ENCODE measurements at places on chromosomes 7 and 10.

GRCh38 chr7:35551321-35552081 is 143.4 kb downstream of the HERPUD2 start:
- no peaks in the 10 kb centered on the region for H3K4me1 ChIP-seq
- H3K36me3 ChIP-seq = no peaks in the 10 kb centered on the region
- H3K27ac ChIP-seq = no peak overlapping the region
- H3K4me3 ChIP-seq = no peak overlapping the region

GRCh38 chr10:15455456-15455855 is 84.4 kb upstream of the FAM171A1 start:
- peaks cover 3% of the 10 kb centered on the region for H3K27me3 ChIP-seq
- no peaks in the 10 kb centered on the region for H3K36me3 ChIP-seq
- no peak overlapping the region for H3K4me3 ChIP-seq
- H3K27ac ChIP-seq = no peak overlapping the region
- no peaks in the 10 kb centered on the region for H3K4me1 ChIP-seq
- no peak for DNase-seq

- H3K36me3 ChIP-seq = peaks cover 25% of the 10 kb centered on the region
- H3K4me1 ChIP-seq = peaks cover 65% of the 10 kb centered on the region
- H3K27ac ChIP-seq = peak overlapping the region; percentile 84
- H3K27me3 ChIP-seq = no peaks in the 10 kb centered on the region
- peak; percentile 92 for DNase-seq
These were observed 24.4 kb downstream of the DLG5 start for GRCh38 chr10:77902159-77902558.

GRCh38 chr10:101601541-101601940 is 13.4 kb downstream of the DPCD start:
- no peaks in the 10 kb centered on the region for H3K27me3 ChIP-seq
- no peak for DNase-seq
- peaks cover 2% of the 10 kb centered on the region for H3K36me3 ChIP-seq
- no peaks in the 10 kb centered on the region for H3K4me1 ChIP-seq
- H3K4me3 ChIP-seq = no peak overlapping the region

DNA sequence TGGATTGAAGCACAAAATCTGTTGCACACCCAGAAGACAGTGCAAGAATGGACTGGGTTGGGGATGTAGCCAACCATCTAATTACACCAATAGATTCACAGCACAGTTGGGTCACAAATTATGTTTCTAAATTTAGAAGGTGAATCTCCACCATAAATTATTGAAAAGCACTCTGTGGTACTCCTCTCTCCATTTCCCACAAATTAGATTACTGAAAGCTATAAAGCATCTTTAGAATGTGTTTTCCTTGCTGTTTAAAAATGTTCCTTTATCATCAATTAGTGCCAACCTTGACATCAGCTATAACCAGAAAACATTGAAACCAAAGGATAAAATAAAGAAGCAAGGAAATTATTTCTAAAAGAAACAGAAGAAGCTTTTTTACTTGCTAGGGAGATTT is 39.9 kb upstream of the HDAC9 start:
- no peaks in the 10 kb centered on the region for H3K4me1 ChIP-seq
- H3K4me3 ChIP-seq = no peak overlapping the region

- H3K4me1 ChIP-seq = peaks cover 50% of the 10 kb centered on the region
- no peaks in the 10 kb centered on the region for H3K27me3 ChIP-seq
- no peak overlapping the region for H3K27ac ChIP-seq
- no peak for DNase-seq
These were observed 95.5 kb upstream of the SMNDC1 start for GRCh38 chr10:110399965-110400933.

- H3K36me3 ChIP-seq = peaks cover 14% of the 10 kb centered on the region
- DNase-seq = no peak
- no peak overlapping the region for H3K4me3 ChIP-seq
- H3K4me1 ChIP-seq = no peaks in the 10 kb centered on the region
- H3K27ac ChIP-seq = no peak overlapping the region
These were observed 234.6 kb downstream of the TNS3 start for GRCh38 chr7:47347346-47347745.

DNA sequence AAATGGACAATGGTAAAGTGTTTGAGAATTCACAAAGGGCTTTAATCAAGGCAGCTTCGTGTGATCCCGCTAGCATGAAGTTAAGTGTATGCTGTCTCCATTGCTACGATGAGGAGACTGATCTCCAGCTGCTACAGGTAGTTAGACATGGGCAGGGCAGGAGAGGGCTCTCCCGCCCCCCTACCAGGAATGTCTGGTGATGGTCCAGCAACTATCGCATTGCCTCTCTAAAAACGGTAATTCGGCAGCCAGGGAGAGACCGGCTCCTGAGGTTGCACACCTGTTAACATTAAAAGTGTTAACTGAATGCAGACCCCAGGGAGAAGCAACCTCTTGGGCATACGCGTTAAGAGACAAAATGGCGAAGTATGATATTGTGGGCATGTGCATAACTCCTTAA is 37.9 kb downstream of the SVIL start:
- no peaks in the 10 kb centered on the region for H3K4me1 ChIP-seq
- peaks cover 12% of the 10 kb centered on the region for H3K36me3 ChIP-seq
- H3K27ac ChIP-seq = no peak overlapping the region
- no peak for DNase-seq

GRCh38 chr10:80598084-80598798 is 60.5 kb downstream of the SH2D4B start:
- no peaks in the 10 kb centered on the region for H3K36me3 ChIP-seq
- H3K4me1 ChIP-seq = no peaks in the 10 kb centered on the region
- no peak overlapping the region for H3K27ac ChIP-seq
- H3K27me3 ChIP-seq = no peaks in the 10 kb centered on the region

DNA sequence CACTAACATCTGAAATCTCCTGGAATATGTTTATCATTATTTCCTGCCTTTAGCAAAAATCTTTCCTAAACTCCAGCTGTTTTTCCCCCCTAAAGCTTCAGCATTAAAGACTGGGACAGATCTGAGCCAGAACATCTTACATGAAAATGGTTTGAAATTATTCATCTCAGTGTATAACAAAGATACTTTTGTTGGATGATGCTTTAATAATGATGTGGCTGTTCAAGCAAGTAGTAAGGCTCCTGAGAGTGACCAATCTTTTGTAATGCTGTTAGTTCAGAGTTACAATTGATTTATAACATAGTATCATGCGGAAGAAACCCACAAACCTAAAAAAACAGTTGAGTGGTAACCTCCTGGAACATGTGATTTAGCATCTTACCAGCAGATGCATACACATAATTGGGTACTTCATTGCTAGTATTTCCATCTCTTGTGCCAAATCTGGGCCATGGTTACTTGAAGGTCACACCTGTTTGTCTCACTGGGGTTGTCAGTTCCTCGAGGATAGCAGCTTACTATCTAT is 1.5 kb downstream of the BZW2 start:
- H3K27me3 ChIP-seq = no peaks in the 10 kb centered on the region
- H3K36me3 ChIP-seq = no peaks in the 10 kb centered on the region
- DNase-seq = no peak
- peak overlapping the region; percentile 99 for H3K4me3 ChIP-seq

DNA sequence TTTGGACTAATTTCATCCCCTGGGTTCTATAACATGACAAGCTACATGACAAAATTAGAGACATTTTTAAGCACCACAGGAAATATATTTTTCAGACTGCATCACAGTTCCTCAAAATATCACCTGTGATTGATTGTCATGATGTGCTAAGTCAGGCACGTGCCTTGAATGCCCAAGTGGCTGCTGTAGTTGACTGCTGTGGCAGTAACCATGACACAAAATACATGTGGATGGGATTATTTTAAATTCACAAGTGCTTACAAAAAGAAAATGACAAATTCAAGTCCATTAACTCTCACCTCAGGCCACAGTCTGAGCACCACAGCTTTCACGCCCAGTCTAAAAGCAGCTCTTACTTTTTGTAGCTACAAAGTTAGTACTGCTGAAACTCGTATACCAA is 45.5 kb downstream of the TNPO3 start:
- no peak for DNase-seq
- peaks cover 23% of the 10 kb centered on the region for H3K36me3 ChIP-seq
- H3K27ac ChIP-seq = no peak overlapping the region
- no peak overlapping the region for H3K4me3 ChIP-seq
- H3K4me1 ChIP-seq = no peaks in the 10 kb centered on the region

DNA sequence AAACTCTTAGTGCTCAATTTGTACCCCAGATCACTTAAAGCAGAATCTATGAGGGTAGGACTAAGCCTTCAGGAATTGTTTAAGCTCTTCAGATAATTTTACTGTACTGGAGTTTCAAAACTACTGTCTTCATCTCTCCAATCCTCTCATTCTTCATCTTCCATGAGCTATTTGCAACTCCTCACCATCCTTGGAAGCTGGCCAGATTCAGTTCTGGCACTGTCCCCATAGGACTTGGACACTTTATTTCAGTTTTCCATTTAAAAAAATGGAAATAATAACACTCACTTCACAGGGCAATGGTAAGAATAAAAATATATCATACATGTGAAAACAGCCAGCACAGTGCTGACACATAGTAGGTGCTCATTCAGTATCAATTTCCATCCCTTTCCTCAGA is 74.6 kb downstream of the PPP1R17 start:
- no peaks in the 10 kb centered on the region for H3K36me3 ChIP-seq
- no peak overlapping the region for H3K27ac ChIP-seq
- no peaks in the 10 kb centered on the region for H3K27me3 ChIP-seq
- no peak overlapping the region for H3K4me3 ChIP-seq

DNA sequence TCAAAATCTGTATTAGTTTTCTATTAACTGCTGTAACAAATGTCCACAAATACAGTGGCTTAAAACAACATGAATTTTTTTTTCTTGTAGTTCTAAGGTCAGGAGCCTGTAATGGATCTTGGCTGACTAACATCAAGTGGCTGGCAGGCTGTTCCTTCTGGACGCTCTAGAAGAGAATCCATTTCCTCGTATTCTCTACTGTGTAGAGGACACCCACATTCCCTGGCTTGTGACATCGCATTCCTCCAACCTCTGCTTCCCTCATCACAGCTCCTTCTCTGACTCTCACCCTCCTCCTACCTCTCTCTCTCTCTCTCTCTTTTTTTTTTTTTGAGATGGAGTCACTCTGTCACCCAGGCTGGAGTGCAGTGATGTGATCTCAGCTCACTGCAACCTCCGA is 4.8 kb upstream of the CALHM1 start:
- H3K27ac ChIP-seq = no peak overlapping the region
- no peak overlapping the region for H3K4me3 ChIP-seq
- no peaks in the 10 kb centered on the region for H3K36me3 ChIP-seq
- H3K27me3 ChIP-seq = no peaks in the 10 kb centered on the region

DNA sequence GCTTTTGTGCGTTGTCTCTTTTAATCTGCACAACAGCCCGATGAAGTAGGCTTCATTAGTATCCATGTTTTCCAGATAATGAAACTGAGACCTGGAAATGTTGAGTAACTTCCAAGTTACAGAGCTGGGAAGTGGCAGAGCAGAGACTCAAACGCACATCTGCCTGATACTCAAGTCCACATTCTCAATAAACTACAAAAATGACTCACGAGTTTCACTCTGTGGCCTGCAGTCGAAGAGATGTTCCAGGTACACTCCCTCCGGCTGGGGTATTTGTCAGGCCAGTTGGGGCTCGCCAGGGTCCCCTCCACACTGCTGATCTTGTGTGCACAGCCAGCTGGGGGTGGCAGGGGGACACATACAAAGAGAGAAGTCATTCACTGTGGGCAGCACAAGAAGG is 17.7 kb upstream of the OPALIN start:
- H3K4me1 ChIP-seq = no peaks in the 10 kb centered on the region
- no peaks in the 10 kb centered on the region for H3K36me3 ChIP-seq
- H3K27me3 ChIP-seq = no peaks in the 10 kb centered on the region
- no peak overlapping the region for H3K27ac ChIP-seq
- no peak overlapping the region for H3K4me3 ChIP-seq

- H3K4me3 ChIP-seq = no peak overlapping the region
- H3K27me3 ChIP-seq = no peaks in the 10 kb centered on the region
- no peaks in the 10 kb centered on the region for H3K4me1 ChIP-seq
These were observed 42.2 kb upstream of the NEUROD6 start for GRCh38 chr7:31382722-31383121.

DNA sequence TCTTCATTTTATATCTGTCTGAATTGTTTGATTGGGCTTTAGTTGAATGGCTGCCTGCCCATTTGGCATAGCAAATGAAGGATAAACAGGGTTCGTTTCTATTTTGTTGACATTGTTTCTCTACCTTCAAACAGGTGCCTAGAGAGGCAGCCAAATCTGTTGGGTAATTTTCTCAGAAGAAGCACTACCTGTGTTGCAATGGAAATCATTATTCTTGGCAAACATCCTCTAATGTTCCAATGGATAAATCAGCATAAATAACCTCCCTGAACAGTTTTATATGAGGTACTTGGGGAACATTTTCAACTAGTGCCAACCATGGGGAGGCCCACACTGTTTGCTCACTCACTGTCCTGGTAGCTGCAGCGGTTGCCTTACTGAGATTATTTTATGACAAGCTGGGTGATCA is 64.4 kb upstream of the PLPP4 start:
- no peak overlapping the region for H3K27ac ChIP-seq
- no peaks in the 10 kb centered on the region for H3K4me1 ChIP-seq
- DNase-seq = no peak
- H3K4me3 ChIP-seq = no peak overlapping the region
- H3K36me3 ChIP-seq = no peaks in the 10 kb centered on the region

GRCh38 chr7:45003789-45004188 is 3.8 kb downstream of the CCM2 start:
- no peak for DNase-seq
- H3K27me3 ChIP-seq = no peaks in the 10 kb centered on the region
- no peaks in the 10 kb centered on the region for H3K4me1 ChIP-seq
- peaks cover 6% of the 10 kb centered on the region for H3K36me3 ChIP-seq

GRCh38 chr10:113557903-113558321 is 5.1 kb downstream of the HABP2 start:
- H3K36me3 ChIP-seq = no peaks in the 10 kb centered on the region
- H3K27ac ChIP-seq = no peak overlapping the region
- H3K27me3 ChIP-seq = no peaks in the 10 kb centered on the region
- no peak for DNase-seq

GRCh38 chr10:58014436-58014835 is 253.3 kb downstream of the IPMK start:
- no peaks in the 10 kb centered on the region for H3K4me1 ChIP-seq
- no peaks in the 10 kb centered on the region for H3K27me3 ChIP-seq
- no peak overlapping the region for H3K27ac ChIP-seq
- H3K36me3 ChIP-seq = no peaks in the 10 kb centered on the region
- DNase-seq = no peak

DNA sequence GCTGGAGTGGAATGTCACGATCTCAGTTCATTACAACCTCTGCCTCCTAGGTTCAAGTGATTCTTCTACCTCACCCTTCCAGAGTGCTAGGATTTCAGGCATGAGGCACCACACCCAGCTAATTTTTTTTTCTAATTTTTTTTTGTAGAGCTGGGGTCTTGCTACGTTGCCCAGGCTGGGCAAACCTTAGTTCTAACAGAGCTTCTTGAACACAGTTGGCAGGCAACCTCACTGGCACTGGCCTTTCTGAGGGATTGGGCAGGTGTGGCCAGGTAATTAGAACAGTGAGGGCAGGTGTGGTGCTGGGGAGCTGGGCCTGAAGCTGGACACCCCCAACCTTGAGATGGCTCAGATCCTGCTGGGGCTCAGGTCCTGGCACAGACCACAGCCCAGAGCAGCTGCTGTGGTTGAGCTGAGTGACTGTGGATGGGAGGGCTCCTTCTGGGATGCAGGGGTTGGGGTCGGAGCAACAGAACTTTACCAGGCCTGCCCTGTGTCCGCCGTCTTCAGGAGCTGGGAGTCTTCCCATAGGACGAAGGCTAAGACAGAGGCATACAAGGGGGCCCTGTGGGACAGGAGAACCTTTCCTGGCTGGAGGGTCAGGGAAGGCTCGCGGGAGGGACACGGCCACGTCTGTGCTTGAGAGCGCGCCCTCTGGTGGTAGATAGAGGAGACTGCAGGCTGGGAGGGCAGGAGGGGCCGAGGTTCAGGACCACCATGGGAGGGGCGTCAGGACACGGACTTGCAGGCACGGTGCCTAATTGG is 48.2 kb downstream of the COL26A1 start:
- no peak overlapping the region for H3K4me3 ChIP-seq
- no peak overlapping the region for H3K27ac ChIP-seq
- H3K4me1 ChIP-seq = peaks cover 2% of the 10 kb centered on the region
- H3K27me3 ChIP-seq = peaks cover under 1% of the 10 kb centered on the region

Measured in small intestine (tissue), 16 donors.